Motor neuron (in vitro differentiated cells): ENCODE measurements at places on chromosomes 6 and 20. TPM values are rescaled to one million over a fixed set of nuclear protein-coding genes. Genes with fewer than 3 reads are reported as not detected.
A peak's percentile ranks its signal among the peaks of the same experiment; 100 is the strongest.

ZSCAN23 gene
- total RNA-seq: 7.9 and 9.9 TPM in 2 replicates

FHL5 gene
- not detected in 2 replicates for total RNA-seq

CRISP2 gene
- total RNA-seq: not detected in 2 replicates

TFAP2A gene
- 6.3 and 7.9 TPM in 2 replicates for total RNA-seq

SNAP25 gene
- total RNA-seq: 116 and 119 TPM in 2 replicates

EYA2 gene
- total RNA-seq: 0.54 and 0.75 TPM in 2 replicates

MDFI gene
- total RNA-seq: 20.2 and 21.2 TPM in 2 replicates

CALHM4 gene
- total RNA-seq: 0.24 and 0.43 TPM in 2 replicates

CCM2L gene
- 1.0 and 1.4 TPM in 2 replicates for total RNA-seq

GRCh38 chr20:43963233-43963632 lies 48.6 kb downstream of the TOX2 start:
- peak; percentile 29 for ATAC-seq

DNA sequence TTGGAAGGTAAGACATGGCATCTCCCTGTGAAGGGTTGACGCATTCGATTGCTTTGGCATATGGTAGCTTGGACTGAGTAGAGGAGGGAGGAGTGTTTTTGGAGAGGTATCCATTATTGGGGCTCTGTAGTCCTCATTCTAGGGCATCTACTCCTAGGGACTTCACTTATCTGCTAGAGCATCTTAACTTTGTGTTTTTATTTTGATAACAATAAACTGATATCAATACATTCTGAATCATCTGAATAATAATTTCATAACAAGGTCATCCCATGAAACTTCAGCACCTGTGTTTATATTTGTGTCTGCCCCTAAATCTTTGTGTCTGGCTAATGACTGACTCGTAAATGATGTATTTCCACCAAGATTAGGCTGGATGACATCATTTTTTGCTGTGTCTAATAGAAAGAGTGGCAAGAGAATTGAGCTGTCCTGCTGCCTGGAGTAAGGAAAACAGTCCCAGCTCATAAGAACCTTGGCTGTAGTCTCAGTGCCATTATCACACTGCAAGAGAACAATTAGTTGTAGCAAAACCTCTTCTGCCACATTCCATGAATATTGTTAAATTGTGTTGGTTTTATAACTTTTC lies 288.5 kb downstream of the PRL start:
- peak; percentile 72 for ATAC-seq

DNA sequence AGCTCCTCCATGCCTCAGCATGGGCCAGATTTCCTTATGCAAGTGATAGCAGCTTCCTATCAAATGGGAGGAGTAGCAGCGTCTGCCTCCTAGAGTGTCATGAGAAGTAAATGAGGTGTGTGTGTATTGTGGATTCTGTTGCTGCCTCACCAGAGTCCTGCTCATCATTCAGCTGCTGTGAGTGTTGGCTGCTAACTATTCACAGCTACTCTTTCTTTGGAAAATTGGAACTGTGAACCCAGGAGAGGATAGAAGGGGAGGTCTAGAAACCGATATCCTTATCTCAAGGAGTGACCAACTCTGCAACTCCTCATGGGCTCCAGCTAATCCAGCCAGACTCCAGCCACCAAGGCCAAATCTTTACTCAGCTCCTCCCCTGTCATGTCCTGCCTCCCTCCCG lies 63.3 kb downstream of the TOX2 start:
- ATAC-seq: no peak

GRCh38 chr6:143335865-143336264 lies 114.6 kb downstream of the ADAT2 start:
- ATAC-seq: no peak

DNA sequence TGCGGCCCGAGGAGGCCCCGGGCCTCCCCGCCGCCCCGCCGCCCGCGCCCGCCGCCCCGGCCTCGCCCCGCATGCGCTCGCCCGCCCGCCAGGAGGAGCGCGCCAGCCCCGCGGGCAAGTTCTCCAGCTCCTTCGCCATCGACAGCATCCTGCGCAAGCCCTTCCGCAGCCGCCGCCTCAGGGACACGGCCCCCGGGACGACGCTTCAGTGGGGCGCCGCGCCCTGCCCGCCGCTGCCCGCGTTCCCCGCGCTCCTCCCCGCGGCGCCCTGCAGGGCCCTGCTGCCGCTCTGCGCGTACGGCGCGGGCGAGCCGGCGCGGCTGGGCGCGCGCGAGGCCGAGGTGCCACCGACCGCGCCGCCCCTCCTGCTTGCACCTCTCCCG lies 1.5 kb downstream of the FOXQ1 start:
- no peak for ATAC-seq

DNA sequence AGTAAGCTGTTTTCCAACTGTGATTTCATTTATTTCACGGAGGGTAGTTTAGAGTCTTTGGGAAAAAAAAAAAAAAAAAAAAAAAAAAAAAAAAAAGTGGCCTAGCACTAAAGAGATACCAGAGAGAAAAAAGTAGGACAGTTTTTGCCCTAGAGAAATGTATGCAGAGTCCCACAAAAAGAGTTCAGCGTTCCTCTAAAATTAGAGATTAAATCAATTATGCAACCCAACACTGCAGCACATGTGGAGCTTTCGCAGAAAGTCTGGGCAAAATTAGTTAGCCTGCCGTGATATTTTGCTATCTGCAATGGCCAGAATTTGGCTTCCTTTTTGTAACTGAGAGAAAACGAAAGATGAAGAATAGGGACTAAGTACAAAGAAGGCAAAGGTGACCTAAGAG lies 309.8 kb downstream of the PKHD1 start:
- ATAC-seq: no peak

GRCh38 chr6:169158174-169158573 lies 95.5 kb downstream of the THBS2 start:
- peak; percentile 77 for ATAC-seq

DNA sequence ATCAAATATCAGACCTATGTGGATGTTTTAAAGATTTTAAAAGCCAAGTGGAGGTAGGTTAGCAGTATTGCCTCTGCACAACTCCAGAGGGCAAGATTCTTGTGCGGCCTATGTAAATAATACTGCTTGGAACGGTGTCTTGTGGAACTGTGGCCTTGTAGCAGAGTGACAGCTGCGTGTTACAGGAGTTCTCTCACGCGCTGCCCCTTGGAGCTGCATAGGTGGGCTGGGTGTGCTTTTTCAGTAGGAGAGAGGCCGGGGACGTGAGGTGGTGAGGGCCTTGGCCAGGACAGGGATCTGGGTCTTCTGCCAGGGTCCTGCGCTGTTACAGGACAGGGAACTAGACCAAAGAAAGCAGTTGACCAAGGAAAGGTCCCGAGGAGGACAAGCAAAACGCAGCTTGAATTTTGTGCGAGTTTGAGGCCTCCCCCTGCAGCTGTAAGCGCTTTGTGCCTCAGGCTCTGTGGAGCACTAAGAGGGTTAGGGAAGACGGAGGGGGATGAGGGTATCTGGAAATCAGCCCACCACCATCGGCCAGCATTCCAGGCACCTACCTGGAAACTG lies 1.5 kb downstream of the TMEM181 start:
- ATAC-seq: no peak

GRCh38 chr20:33604991-33605370 lies 57.1 kb upstream of the C20orf144 start:
- peak; percentile 28 for ATAC-seq

DNA sequence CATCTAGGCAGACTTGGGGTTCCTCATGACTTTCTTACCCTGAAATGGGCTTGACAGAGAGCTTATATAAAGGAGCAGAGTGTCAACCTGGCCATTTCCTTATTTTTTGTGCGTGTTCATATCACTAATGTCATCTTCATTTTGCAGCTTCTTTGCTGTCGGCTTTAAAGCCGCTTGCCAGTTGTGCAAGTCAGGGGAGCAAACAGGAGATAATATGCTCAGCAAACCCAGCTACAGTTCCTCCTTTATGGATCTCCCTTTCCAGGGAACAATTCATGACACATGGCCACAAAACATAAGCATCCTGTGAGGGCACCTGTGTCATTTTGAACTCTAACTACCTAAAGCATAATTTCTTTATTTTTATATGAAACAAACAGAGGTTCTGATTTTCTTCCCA lies 6.5 kb upstream of the TUBB2B start:
- ATAC-seq: no peak

DNA sequence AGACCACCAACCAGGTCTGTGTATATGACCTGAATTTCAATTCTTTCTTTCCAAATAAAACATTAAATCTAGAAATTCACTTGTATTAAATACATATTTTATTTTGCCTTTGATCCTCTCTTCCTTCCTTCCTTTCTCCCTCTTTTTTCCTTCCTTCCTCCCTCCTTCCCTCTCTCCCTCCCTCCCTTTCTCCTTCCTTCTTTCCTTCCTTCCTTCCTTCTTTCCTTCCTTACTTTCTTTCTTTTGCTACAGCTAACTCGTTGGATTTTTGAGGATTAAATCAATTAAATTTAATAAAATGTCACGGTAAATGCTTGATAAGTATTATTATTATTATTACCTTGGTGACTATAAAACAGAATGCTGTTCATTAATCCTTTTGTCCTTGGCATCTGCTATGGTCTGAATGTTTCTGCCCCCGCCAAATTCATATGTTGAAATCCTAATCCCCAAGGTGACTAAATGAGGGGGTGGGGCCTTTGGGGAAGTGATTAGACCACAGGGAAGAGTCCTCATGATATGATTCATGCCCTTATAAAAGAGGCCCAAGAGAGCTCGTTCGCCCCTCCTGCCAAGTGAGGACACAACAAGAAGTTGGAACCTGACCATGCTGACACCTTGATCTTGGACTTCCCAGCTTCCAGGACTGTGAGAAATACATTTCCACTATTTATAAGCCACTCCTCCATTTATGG lies 67.6 kb upstream of the BTBD3 start:
- ATAC-seq: no peak

DNA sequence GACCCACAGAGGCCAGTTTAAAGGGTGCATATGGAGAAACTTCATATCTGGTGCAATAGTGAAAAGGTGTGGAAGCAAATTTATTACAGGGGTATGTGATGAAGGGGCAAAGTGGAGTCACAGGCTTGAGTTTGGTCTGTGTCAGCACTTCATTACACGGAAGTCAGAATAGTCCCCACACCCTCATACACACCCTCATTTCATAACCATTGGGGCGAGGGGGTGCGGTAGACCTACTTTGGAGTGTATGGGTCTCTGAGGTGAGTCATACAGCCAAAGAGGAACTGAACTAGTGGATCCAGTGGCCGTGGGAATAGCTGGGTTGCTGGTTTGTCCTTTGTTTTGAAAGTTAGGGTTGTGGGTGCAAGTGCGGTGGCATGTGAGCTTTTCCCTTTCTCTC lies 3.3 kb downstream of the TM9SF4 start:
- no peak for ATAC-seq

GRCh38 chr6:157172830-157173536 lies 150.3 kb downstream of the TMEM242 start:
- no peak for ATAC-seq

GRCh38 chr6:52360601-52361413 lies 1.1 kb upstream of the PAQR8 start:
- no peak for ATAC-seq

- peak; percentile 70 for ATAC-seq
Measured at GRCh38 chr6:167475947-167476346, 151.1 kb downstream of the TTLL2 start.

GRCh38 chr6:141282263-141282662 lies 850.5 kb upstream of the GJE1 start:
- ATAC-seq: no peak
